ENCODE measurements at places on chromosomes 2 and 18. TPM values are rescaled to one million over a fixed set of nuclear protein-coding genes. Genes with fewer than 3 reads are reported as not detected.

DNA sequence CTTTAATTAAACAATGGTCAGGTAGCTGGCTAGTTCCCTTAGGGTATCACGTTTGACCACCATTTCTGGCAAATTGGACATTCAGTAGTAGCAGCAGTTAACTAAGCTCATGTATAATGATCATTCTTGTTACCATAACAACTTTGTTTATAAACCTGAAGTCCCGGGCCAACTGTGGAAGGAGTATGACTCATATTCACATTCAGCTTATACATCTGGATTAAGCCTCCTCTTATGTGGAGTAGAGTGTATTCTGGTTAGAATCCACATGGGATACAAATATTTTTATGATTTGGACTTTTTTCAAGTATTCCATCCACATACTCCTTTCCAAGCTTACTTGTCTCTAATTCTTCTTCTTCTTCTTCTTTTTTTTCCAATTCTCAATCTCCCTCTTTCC, 70.3 kb upstream of the ZSWIM2 start:
- H3K27me3 ChIP-seq, result no peaks in the 10 kb centered on the region
- DNase-seq, result no peak
- H3K4me3 ChIP-seq, result no peak overlapping the region

DNA sequence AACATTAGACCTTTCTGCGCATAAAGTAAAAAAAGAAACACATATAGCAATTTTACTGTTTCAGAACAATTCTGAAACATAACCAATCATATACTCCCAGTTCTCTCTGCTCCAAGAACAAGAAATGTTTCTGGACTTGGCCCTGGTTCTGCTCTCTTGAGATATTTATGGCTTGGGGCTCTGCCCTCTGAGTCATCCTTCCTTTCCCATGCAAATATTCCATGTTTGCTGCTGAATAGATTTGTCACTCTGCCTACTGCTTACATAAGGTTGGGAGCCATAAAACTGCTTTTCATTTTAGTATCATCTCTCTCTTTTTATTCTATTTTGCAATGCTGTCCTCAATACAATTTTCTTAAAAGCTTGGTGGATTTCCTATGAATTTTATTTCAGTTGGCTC, 499.6 kb upstream of the ACVR2A start:
- no peak overlapping the region for H3K4me3 ChIP-seq
- no peaks in the 10 kb centered on the region for H3K27me3 ChIP-seq
- DNase-seq, result no peak
- H3K27ac ChIP-seq, result no peak overlapping the region
- no peaks in the 10 kb centered on the region for H3K4me1 ChIP-seq

GRCh38 chr2:110140401-110140800, 24.8 kb upstream of the MALL start:
- no peak overlapping the region for H3K27ac ChIP-seq
- H3K4me1 ChIP-seq, result no peaks in the 10 kb centered on the region
- H3K4me3 ChIP-seq, result no peak overlapping the region
- no peaks in the 10 kb centered on the region for H3K27me3 ChIP-seq
- H3K36me3 ChIP-seq, result peaks cover 4% of the 10 kb centered on the region
- no peak for DNase-seq

GRCh38 chr18:505483-506122, 5.1 kb upstream of the COLEC12 start:
- H3K27ac ChIP-seq, result no peak overlapping the region
- H3K4me3 ChIP-seq, result no peak overlapping the region
- H3K4me1 ChIP-seq, result no peaks in the 10 kb centered on the region
- no peak for DNase-seq

GRCh38 chr2:88563129-88563528, 64.1 kb downstream of the EIF2AK3 start:
- DNase-seq, result no peak
- no peaks in the 10 kb centered on the region for H3K27me3 ChIP-seq
- H3K4me1 ChIP-seq, result no peaks in the 10 kb centered on the region
- no peak overlapping the region for H3K4me3 ChIP-seq
- no peak overlapping the region for H3K27ac ChIP-seq

DNA sequence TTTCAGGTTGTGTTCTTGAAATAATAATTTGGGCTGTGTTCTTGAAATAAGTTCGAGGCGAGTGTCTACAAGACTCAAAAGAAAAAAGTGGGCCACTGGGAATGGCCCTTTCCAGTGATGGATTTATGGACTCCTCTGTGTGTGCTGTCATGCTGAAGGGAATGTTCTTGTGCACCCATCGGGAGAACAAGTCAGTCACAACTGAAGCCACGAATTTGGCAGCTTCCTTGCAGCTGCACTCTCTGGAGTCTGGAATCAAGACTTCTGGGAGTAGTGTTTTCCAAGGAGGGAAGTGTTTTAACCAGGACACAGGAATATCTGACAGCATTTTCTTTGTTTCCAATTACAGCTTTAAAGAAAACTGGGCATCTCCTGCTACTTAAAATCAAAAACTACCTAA, 620 bp downstream of the SLC14A1 start:
- H3K4me3 ChIP-seq, result no peak overlapping the region
- DNase-seq, result no peak
- no peaks in the 10 kb centered on the region for H3K36me3 ChIP-seq
- no peak overlapping the region for H3K27ac ChIP-seq
- H3K27me3 ChIP-seq, result no peaks in the 10 kb centered on the region

- DNase-seq, result no peak
- H3K27me3 ChIP-seq, result no peaks in the 10 kb centered on the region
- H3K27ac ChIP-seq, result no peak overlapping the region
These were observed 84.8 kb downstream of the SEPTIN10 start for GRCh38 chr2:109528811-109529501.

GRCh38 chr2:205869439-205869838, 187.1 kb downstream of the NRP2 start:
- H3K27me3 ChIP-seq, result no peaks in the 10 kb centered on the region
- H3K27ac ChIP-seq, result no peak overlapping the region
- no peak for DNase-seq
- H3K4me3 ChIP-seq, result no peak overlapping the region
- peaks cover 14% of the 10 kb centered on the region for H3K4me1 ChIP-seq

- H3K36me3 ChIP-seq, result no peaks in the 10 kb centered on the region
- no peaks in the 10 kb centered on the region for H3K27me3 ChIP-seq
- no peak overlapping the region for H3K27ac ChIP-seq
These were observed 328.5 kb downstream of the AGPS start for GRCh38 chr2:177721087-177721486.

DNA sequence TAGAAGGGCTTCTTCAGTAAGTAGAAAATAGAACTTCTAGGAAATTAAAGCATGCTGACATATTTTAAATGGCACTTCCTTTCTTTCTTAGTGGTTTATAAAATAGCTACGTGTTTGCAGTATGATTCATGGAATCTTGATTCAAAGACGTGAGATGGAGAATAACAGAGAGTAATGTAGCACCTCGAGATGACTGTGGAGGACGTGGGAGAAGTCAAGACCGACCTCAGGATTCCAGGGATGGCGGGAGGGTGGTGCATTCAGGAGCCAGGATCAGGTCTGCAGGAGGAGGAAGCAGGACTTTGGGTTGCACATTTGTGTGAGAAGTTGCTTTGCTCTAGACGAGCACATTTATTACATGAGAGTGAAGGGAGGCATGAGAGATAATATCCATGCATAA, 56.0 kb downstream of the DCDC2C start:
- DNase-seq, result no peak
- H3K4me3 ChIP-seq, result no peak overlapping the region
- H3K27me3 ChIP-seq, result no peaks in the 10 kb centered on the region
- H3K4me1 ChIP-seq, result no peaks in the 10 kb centered on the region
- no peaks in the 10 kb centered on the region for H3K36me3 ChIP-seq

The FIGN gene
- 0.74 TPM for polyA plus RNA-seq

The MARS2 gene
- 2.4 TPM for polyA plus RNA-seq

Data from SK-N-SH (cell line).